ENCODE measurements at places on chromosomes 13 and 19.

DNA sequence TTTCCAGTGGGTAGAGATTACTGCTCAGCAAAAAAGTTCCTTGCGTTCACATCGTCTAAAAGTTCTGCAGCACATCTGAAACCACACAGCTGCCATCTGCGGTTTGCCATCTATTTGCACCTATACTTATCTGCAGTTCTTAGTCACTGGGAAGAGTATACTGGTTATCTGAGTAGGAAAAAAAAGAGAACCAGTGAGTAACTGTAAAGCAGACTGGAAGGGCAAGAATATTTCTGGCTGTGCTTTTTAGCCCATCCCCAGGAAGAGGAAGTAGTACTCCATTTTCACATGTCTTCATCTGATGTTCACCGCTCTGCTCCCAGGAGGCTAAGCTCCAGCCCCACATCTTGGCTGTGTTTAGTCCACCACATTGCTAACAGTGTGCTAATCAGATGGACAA, 35.6 kb downstream of the EFNB2 start:
- H3K4me3 ChIP-seq = no peak overlapping the region
- no peak overlapping the region for H3K27ac ChIP-seq
- H3K4me1 ChIP-seq = peaks cover 9% of the 10 kb centered on the region
- H3K36me3 ChIP-seq = no peaks in the 10 kb centered on the region
- no peak for DNase-seq

DNA sequence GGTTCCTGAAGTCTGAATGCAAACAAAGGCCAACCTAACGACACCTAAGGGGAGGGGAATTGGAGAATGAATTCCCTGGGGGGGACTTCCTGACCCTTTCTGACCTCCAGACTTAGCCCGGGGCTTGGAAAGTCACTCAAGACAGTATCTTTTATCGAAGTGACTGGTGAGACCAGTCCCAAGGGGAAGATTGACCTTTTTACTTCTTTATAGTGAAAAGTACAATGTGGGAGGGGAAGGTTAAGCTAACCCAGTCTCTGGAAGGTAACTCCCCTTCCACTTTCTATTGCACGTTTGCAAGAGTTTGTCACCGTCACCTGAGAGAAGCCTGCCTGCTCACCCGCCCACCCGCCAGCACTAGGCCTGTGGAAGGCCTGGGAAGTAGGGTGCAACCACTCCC, 111.9 kb downstream of the EFNB2 start:
- no peak for DNase-seq
- H3K27me3 ChIP-seq = peaks cover 19% of the 10 kb centered on the region
- H3K27ac ChIP-seq = no peak overlapping the region
- H3K4me3 ChIP-seq = no peak overlapping the region
- H3K36me3 ChIP-seq = no peaks in the 10 kb centered on the region

DNA sequence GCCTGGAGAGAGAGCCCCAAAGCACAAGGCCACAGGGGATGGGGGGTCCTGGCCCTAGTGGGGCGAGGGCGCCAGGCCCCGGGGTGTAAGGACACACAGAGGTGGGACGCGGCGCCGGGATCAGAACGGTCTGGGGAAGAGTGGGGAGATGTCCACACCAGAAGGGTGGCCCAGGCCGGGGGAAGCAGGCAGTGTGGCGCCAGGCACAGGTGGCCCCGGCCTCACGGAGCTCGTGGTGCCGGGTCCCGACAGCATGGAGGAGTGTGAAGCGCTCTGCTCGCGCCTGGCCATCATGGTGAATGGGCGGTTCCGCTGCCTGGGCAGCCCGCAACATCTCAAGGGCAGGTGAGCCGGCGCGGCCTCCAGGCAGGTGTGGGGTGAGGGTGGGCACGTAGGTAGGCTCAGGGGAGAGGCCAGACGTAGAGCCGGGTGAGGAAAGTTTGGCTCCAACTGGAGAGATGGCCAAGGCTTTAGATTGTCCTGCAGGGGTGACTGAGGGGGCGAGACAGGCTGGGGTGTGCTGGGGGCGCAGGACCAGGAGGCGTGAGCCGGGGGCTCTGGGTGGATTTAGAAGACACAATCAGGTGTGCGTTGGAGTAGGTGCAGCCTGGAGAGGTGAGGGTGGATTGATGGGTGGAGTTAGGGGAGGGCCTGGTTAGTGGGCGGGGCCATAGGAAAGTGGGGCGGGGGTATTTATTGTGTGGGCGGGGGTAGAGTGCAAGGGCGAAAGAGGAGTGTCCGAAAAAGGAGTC, 2.9 kb upstream of the ARHGAP45 start:
- H3K4me1 ChIP-seq = peaks cover 32% of the 10 kb centered on the region
- H3K4me3 ChIP-seq = no peak overlapping the region
- H3K27ac ChIP-seq = no peak overlapping the region
- no peak for DNase-seq

GRCh38 chr19:4811328-4812131, 20.0 kb downstream of the TICAM1 start:
- no peak overlapping the region for H3K4me3 ChIP-seq
- peak overlapping the region; percentile 66 for H3K27ac ChIP-seq
- peak; percentile 94 for DNase-seq
- H3K27me3 ChIP-seq = no peaks in the 10 kb centered on the region
- peaks cover 12% of the 10 kb centered on the region for H3K36me3 ChIP-seq
- peaks cover 26% of the 10 kb centered on the region for H3K4me1 ChIP-seq

DNA sequence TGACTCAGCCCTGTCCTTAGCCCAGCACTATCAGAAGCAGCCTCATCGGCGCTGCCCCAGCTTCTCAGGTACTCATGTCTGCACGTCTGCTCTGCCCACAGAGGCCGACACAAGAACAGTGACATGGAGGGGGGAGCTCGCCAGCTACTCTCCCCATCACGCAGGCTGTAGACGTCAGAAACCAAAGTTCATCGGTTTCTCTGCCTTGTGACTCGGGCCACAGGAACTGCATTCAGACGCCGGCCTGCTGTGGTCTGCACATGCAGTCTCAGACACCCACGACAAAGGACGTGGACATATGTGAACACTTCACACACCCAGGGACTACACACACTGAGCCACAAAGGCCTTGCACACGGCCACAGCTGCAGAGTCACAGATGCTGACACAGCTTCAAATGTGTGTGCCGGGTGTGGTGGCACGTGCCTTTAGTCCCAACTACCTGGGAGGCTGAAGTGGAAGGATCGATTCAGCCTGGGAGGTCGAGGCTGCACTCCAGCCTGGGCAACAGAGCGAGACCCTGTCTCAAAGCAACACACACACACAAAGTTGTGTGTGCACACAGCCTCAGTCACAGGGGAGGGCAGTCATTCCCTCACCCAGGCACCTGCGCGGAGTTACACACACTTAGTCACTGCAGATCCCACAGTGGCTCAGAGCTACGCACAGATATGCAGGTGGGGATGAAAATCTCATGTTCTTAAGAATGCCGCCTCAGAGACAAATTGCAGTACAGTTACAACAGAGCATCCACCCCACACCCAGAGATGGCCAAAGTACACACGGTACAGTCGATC, 4.9 kb upstream of the ZFP36 start:
- H3K27me3 ChIP-seq = no peaks in the 10 kb centered on the region
- peak; percentile 81 for DNase-seq
- peak overlapping the region; percentile 99 for H3K27ac ChIP-seq
- H3K4me1 ChIP-seq = peaks cover 84% of the 10 kb centered on the region
- peaks cover 14% of the 10 kb centered on the region for H3K36me3 ChIP-seq

DNA sequence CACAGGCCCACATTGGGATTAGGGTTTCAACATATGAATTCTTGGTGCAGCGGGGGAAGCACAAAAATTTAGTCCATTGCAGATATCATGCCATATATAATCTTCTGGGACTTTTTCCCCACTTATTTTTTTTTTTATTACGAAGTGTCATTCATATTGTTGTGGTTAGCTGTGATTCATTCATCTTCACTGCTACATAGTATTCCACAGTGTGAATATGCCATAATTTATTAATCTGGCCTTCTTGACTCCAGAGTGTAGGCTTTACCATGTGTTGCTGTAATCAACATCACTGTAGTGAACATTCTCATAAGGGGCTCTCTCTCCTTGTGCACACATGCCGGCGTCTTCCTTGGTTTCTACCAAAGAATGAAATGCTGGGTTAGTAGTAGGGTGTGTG, 53.4 kb upstream of the RGCC start:
- DNase-seq = no peak
- no peak overlapping the region for H3K27ac ChIP-seq
- H3K4me1 ChIP-seq = no peaks in the 10 kb centered on the region
- H3K36me3 ChIP-seq = no peaks in the 10 kb centered on the region
- H3K4me3 ChIP-seq = no peak overlapping the region

DNA sequence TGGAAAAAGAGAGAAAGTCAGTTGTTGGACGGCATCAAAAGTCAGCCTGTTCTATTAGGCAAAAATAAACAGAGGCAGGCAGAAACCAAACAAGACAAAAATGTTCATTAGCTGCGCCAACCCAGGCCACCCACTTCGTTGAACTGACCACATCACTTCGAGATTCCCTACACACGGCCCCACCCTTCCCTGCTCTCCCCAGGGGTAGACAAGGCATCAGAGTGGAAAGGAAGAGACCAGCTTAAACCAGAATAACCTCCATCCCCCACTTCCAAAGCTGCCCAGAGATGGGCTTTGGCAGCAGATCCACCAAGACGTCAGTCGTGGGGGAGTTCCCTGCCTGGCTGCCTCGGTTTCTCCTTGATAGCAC, 204.6 kb upstream of the TSHZ3 start:
- H3K4me1 ChIP-seq = no peaks in the 10 kb centered on the region
- H3K27me3 ChIP-seq = peaks cover 2% of the 10 kb centered on the region
- H3K36me3 ChIP-seq = no peaks in the 10 kb centered on the region
- H3K27ac ChIP-seq = no peak overlapping the region
- no peak overlapping the region for H3K4me3 ChIP-seq

DNA sequence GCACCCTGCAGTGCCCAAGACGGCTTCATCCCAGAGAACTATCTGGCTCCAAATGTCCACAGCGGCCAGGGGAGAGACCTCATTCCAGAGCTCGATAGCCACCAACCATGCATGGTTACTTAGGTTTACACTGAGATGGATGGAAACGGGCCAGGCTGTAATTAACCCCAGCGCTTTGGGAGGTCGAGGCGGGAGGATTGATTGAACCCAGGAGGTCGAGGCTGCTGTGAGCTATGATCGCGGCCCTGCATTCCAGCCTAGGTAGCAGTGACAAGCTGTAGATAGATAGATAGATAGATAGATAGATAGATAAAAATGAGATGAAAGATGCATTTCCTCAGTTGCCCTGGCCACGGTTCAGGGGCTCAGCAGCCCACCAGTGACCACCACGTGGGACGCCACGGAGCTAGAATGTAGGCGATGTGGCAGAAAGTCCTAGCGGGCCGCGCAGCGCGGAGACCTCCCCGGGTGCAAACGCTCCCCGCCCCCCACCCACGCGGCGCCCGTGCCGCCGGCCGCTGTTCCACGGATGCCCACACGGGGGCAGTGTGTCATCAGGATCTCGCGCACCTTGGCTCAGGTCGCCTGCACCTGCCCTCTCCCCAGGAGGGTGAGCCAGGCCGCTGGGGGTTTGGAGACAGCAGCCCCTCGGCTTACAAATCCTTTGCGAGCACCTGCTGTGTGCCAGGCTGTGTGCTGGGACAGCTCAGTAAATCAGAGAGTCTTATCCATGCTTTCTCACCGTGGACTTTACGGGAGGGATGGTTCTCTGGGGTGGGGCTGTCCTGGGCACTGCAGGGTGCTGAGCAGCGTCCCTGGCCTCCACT, 13.5 kb upstream of the TLE5 start:
- H3K4me3 ChIP-seq = peak overlapping the region; percentile 20
- H3K36me3 ChIP-seq = no peaks in the 10 kb centered on the region
- H3K27me3 ChIP-seq = no peaks in the 10 kb centered on the region
- H3K27ac ChIP-seq = no peak overlapping the region
- peaks cover 8% of the 10 kb centered on the region for H3K4me1 ChIP-seq

DNA sequence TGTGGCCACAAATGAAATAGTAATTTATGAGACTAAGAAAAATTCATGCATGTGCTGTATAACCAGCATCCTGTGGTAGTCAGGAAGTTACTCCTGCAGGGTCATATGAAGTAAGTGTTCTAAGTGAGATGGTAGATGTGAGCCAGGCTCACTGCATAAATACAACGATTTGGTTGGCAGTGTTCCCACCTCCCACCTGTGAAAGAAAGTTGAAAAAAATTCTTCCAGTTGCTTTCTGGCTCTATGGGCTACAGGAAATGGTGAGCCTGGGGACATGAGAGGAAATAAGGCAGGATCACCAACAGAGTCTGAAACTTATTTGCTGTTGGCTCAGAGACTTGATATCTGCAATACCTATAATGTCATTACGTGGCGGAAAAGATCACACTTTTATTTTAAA, 301.7 kb upstream of the SPRY2 start:
- H3K4me3 ChIP-seq = no peak overlapping the region
- no peaks in the 10 kb centered on the region for H3K4me1 ChIP-seq
- H3K27me3 ChIP-seq = no peaks in the 10 kb centered on the region
- no peak for DNase-seq
- no peak overlapping the region for H3K27ac ChIP-seq
- no peaks in the 10 kb centered on the region for H3K36me3 ChIP-seq

- H3K27ac ChIP-seq = peak overlapping the region; percentile 42
- H3K27me3 ChIP-seq = no peaks in the 10 kb centered on the region
- peaks cover 36% of the 10 kb centered on the region for H3K4me1 ChIP-seq
- peak; percentile 89 for DNase-seq
- no peak overlapping the region for H3K4me3 ChIP-seq
Observed at GRCh38 chr19:41570639-41571112, 5.3 kb upstream of the CEACAM21 start.

DNA sequence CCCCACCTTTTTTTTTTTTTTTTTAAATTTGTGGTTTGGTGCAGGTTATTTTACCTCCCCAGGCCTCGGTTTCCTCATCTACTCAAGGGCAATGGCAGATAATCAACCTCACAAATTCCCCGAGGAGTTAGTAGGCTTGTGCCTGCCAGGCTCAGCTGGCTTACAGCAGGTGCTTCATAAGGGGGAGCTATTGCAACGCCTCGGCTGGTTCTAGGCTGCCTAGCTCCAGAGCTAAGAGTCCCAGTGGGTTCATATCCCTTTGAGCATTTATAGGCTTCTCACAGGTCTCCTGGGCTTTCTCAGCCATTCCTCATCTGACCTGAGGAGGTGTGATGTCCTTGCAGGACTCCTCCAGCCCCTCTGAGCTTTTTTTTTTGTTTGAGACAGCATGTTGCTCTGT, 10.6 kb downstream of the BCKDHA start:
- no peak for DNase-seq
- no peak overlapping the region for H3K27ac ChIP-seq
- H3K36me3 ChIP-seq = peaks cover 29% of the 10 kb centered on the region
- no peaks in the 10 kb centered on the region for H3K27me3 ChIP-seq
- no peak overlapping the region for H3K4me3 ChIP-seq
- H3K4me1 ChIP-seq = peaks cover 16% of the 10 kb centered on the region

GRCh38 chr19:29384656-29385055, 141.1 kb upstream of the VSTM2B start:
- DNase-seq = no peak
- H3K27me3 ChIP-seq = peaks cover 13% of the 10 kb centered on the region
- no peak overlapping the region for H3K4me3 ChIP-seq
- H3K36me3 ChIP-seq = no peaks in the 10 kb centered on the region

DNA sequence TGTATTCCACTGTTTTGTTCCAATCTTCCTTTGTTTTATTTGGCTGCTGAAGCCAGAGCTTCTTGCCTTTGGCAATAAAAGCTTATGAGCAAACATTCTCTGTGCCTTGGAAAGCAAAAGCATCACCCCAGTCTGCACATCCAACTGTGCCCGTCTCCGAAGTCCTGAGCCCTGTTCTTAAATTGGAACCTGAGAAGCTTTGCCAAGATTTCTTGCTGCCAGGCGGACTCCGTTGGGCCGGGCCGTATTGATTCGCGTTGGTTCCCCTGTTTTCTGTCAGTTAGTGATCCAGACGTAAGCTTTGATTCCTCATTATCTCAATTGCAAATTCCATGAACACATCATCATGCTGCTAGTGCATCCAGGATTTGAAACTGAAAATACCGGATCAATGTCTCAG, 793.0 kb downstream of the OLFM4 start:
- no peaks in the 10 kb centered on the region for H3K27me3 ChIP-seq
- no peak for DNase-seq
- H3K36me3 ChIP-seq = no peaks in the 10 kb centered on the region
- no peak overlapping the region for H3K27ac ChIP-seq
- no peaks in the 10 kb centered on the region for H3K4me1 ChIP-seq
